CD4-positive, alpha-beta T cell treated with Interleukin-10 for 1 hour (primary cell): ENCODE measurements at places on chromosomes 7 and 10.

DNA sequence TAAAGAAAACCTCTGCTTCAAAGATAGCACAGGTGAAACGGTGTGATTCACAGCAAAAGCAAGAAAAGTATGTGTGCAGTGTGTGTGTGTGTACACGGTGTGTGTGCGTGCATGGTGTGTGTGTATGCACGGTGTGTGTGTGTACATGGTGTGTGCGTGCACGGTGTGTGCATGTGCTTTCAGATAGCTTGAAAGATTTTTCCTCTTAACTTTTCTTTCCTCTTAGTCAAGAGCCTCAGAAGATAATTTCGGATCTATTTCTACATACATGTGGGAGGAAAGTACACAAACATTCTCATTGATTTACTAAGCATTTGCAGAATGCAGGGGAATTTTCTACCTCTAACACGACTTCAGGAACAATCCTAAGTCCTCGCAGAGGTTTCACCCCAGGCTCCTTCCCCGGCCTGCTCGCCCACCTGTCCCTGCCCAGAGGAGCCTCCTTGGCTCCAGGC, 2.9 kb downstream of the FGFR2 start:
- DNase-seq, result no peak

- no peak for DNase-seq
Measured at GRCh38 chr7:25951414-25952260, 200.4 kb upstream of the NFE2L3 start.

DNA sequence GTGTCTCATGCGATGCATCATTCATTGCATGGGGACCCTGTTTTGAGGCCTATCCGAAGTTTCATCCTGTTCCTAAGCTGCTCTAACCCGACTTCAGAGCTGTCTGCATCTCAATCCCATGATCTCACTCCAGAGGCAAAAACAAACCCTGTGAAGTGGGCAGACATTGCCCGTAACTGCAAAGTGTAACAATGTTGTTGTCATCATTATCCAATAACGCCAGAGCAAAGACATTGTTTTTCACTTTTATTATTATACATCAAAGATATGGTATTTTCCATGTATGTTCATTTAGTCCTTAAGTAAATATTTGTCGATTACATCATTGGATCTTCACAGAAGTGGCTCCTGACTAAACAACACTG, 246.7 kb downstream of the KLF6 start:
- DNase-seq, result no peak

DNA sequence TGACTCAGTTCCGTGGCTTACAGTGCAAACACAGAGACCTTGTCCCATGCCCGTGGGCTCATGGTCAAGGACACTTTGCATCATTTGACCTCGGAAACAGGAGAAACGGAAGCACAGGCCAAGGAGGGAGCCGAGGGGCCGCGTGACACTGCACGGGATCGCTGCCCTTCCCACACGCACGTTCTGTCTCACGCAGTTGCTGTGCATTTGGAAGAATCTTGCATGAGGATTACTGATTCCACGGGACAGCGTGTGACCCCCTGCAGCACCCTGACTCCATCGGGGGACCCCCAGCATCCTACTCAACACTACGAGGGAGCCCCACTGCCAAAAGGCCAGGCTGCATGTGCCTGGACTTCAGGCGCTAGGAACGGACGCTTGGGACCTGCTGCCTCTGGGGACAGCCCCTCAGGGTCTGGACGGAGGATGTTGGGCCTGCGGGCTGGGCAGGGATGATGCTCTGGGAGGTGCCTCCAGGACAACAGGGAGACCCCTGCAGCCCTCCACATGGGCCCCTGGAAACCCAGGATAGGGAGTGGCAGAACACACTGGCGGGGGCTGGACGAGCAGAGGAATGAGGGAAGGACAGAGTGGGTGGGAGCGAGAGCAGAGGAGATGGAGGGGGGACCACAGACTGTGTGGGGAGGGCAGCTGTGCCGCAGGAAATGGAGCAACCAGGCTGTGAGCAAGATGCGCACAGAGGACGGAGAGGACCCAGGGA, 222.2 kb downstream of the DNAJB6 start:
- no peak for DNase-seq

GRCh38 chr7:15848362-15848761, 161.9 kb upstream of the MEOX2 start:
- DNase-seq, result no peak

GRCh38 chr7:16086743-16087142, 334.6 kb downstream of the CRPPA start:
- no peak for DNase-seq

GRCh38 chr10:97858001-97858439, 8.4 kb downstream of the GOLGA7B start:
- no peak for DNase-seq

DNA sequence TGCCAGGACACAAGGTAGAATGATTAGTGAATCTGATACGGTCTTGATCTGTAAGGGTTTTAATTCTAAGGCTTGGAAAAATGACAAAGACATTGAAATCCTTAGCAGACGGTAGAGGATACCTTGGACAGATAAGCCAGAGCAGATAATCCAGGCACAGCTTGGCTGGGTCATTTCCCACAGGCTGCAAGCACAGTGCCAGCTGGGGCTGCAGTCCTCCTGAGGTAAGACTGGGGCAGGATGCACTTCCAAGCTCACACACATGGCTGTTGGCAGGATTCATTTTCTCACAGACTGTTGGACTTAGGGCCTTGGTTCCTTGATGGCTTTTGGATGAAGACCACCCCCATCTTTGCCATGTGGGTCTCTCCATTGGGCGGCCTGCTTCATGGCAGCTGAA, 63.2 kb upstream of the BMPER start:
- DNase-seq, result no peak

DNA sequence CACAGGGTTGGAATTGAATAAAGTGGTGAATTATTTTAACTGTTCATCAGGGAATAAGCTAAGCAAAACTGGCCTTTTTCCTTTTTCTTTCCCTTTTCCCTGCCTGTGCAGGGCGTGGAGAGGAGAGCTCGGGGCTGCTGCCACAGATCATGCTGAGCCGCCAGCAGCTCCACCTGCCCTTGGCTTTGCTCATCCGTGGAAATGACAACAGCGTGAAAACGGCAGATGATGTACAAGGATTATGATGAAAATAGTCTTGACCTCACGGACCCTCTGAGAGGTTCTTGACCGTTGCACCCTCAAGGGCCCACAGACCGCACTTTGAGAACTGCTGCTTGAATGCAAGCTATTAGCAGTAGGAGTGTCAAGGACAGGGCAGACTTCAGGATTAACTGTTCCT, 10.6 kb downstream of the PPP2R2D start:
- DNase-seq, result no peak

DNA sequence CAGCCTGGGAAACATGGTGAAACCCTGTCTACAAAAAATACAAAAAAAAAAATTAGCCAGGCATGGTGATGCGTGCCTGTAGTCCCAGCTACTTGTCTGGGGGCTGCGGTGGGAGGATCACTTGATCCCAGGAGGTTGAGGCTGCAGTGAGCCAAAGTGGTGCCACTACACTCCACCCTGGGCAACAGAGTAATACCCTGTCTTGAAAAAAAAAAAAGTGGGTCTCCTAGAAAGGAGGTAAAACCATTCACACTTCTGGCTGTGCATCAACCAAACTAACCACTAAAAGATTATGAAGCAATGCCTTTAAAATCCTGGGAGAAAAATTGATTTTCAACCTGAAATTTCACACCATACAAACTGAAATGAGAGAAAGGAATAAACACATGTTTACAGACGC, 35.4 kb upstream of the C10orf71 start:
- DNase-seq, result no peak

GRCh38 chr7:34675749-34676374, 17.8 kb downstream of the NPSR1 start:
- DNase-seq, result peak; percentile 23

GRCh38 chr7:95436407-95436806, 1.6 kb upstream of the PON2 start:
- no peak for DNase-seq

DNA sequence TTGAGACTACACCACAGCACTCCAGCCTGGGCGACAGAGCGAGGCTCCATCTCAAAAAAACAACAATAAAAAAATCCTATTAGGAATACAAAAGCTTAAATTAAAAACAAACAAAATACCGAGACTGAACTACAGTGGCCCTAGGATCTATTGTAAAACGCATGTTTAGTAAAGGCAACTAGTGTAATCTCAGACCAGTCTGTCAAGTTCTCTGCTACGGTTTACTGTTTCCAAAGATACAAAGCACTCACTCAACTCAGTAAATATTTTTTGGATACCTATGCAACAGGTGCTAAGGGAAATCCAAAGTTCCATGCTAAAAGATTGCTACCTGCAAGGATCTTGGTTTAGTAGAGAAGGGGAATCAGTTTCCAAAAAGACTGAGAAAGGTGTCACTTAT, 3.4 kb upstream of the MIOS start:
- no peak for DNase-seq

DNA sequence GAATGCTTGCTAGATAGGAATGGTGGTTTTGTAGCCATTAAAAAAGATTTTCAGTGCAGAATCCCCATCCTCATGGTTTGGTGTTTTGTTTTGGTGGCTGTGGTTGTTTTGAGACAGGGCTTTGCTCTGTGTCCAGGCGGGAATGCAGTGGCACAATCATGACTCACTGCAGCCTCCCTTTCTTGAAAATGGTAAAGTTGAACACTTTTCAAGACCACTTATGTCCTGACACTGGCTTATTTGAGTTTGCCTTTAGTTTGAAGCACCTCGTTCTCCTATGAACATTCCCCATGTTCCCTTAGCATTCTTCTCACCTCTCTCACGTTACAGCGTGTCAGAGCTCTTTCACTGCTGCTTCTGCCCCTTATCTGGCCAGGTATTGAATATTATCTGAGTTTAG, 140.1 kb downstream of the LRRC4 start:
- no peak for DNase-seq

- DNase-seq, result no peak
Measured at GRCh38 chr7:98462911-98463633, 62.2 kb upstream of the BAIAP2L1 start.

DNA sequence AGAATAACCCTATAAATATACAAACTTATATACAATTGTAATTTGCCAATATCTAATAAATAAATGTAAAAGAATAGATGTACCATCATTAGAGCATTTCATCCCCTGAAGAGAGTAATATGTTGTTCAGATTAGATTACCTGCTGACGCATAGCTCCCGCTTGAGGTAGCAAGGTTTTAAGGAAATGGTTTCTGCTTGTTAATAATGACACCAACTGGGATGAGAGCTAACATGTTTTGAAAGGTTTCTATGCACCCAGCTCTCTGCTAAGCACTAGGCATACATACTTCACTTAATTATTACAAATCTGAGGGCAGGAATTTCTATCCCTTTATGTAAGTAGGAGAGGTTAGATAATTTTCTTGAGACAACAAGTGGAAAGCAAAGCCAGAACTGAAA, 1003.3 kb upstream of the SORCS1 start:
- DNase-seq, result no peak

GRCh38 chr10:60576130-60577069, 186.7 kb upstream of the ANK3 start:
- DNase-seq, result no peak

DNA sequence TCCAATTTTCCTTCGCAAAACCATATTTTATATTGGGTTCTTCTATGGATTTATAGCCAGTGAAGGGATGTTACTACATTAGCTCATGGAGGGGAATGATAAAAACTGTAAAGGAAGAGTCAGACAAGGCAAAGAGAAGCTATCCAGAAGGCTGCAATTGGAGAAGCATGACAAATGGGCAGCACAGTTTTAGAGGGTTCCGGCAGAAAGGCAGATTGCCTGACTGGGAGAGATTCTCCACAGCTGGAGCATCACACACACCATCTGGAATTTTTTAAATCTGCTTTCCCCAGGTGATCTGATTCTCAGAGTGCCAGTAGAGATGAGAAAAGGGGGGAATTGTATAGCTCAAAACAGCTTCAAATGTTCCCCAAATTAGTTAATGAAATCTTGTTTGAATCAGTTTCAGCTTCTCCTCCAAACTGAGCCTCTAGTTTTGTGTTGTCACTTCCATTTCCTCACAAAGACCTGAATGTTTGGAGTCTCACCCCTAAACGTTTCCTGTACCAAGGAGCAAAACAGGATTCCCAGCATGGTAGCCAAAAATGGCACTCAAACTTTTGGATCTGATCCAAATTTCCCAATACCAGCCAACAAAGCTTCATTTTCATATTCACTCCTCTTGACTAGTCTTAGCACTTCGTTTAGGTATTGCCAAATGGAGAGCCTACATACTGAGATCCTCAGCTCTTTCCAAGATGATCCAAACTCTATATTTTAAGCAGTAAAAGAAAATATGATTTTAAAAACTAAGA, 177.5 kb downstream of the HPSE2 start:
- no peak for DNase-seq

DNA sequence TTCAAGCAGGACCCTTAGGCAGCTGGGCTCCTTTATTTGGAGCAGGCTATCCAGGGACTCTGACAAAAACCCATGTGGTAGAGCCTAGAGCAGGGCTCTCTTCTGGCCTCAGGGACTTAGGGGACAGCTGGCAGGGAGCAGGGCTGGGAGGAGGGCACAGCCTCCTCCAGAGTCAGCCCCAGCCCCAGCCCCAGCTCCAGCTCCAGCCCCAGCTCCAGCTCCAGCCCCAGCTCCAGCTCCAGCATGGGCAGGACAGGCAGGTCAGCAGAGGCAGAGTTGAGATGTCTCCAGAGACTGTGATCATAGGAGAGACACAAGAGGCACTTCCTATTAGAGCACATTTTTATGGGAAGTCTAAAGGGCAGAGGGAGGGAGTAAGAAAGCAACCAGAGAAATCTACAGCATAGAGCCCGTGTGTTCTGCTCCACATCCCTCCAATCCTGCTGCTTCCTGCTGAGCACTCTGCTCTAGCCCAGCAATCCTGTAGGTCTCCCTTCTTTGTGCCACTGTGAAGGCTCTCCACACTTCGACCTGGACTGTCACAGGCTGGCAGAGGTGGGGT, 13.3 kb upstream of the C10orf53 start:
- no peak for DNase-seq

- DNase-seq, result no peak
Measured at GRCh38 chr7:104509874-104510273, 181.5 kb downstream of the LHFPL3 start.

GRCh38 chr10:121994429-121994941, 5.5 kb downstream of the TACC2 start:
- DNase-seq, result no peak

GRCh38 chr7:47342296-47343060, 239.4 kb downstream of the TNS3 start:
- no peak for DNase-seq

GRCh38 chr10:29324220-29324841, 35.5 kb downstream of the LYZL1 start:
- DNase-seq, result no peak

DNA sequence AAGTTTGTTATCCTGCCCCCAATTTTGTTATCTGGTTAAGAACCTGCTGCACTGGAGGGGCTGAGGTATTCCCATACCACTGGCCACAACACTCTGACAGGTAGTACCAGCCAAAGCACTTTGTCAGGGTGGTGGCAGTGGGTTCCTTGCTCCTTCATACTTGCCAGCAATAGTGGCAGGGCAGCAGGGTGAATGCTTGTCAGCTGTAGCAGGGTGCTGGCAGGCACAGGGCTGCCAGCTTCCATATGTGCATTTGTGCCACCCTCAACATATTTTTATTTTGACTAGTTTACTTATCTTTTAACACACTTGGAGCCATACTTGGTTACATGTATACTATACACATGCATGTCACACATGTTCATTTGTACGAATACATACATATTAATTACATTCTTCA, 294.0 kb upstream of the VWC2 start:
- no peak for DNase-seq
